ENCODE measurements at places on chromosomes 2 and 18. TPM values are rescaled to one million over a fixed set of nuclear protein-coding genes. Genes with fewer than 3 reads are reported as not detected.
A peak's percentile ranks its signal among the peaks of the same experiment; 100 is the strongest.

DNA sequence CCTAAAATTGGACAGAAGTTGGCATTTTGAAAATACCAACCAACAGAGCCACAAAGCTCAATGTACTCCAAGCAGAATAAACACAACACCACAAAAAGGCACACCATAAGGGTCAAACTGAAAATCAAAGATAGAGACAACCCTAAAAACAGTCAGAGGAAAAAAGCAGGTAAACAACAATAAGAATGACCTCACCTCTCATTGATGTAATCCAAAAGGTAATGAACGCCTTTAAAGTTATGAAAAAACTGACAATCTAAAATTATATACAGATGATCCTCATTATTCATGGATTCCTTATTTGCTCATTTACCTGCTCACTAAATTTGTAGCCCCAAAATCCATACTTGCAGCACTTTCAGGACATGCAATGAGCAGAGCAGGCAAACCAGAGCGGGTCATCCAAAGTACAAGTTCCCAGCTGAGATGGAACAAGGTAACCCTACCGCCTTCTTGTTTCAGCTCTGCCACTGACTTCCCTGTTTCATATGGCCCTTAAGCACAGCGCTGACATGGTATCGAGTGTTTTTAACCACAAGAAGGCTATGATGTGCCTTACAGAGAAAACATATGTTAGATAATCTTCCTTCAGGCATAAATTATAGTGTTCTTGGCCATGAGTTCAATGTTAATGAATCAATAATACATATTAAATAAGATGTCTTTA lies 17.0 kb downstream of the RTN4 start:
- no peaks in the 10 kb centered on the region for H3K27me3 ChIP-seq
- H3K4me1 ChIP-seq, result no peaks in the 10 kb centered on the region
- H3K27ac ChIP-seq, result no peak overlapping the region

DNA sequence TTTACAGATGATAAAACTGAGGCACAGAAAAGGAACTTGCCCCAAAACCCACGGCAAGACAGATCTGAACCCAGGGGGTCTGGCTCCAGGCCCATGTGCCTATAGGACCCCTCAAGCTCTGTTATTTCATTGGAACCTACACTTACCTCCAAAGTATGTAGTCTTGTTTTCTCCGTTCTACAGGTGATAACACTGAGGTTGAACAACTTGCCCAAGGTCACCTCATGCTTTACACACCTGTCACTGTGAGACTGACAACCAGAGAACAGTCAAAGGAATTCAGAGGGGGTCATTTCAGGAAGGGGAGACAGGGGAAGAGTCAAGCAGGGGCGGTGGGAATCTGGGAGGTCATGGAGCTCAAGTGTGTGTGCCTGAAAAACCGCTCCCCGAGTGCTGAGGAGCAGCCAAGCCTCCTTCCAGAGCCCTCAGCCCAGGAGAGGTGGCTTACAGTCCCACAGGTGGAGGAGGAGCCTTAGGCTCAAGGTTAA lies 47.7 kb downstream of the SERTAD2 start:
- no peaks in the 10 kb centered on the region for H3K4me1 ChIP-seq
- no peak overlapping the region for H3K27ac ChIP-seq
- DNase-seq, result no peak

GRCh38 chr2:67656875-67657274 lies 259.7 kb downstream of the ETAA1 start:
- no peak overlapping the region for H3K27ac ChIP-seq
- peaks cover 6% of the 10 kb centered on the region for H3K4me1 ChIP-seq
- DNase-seq, result no peak

DNA sequence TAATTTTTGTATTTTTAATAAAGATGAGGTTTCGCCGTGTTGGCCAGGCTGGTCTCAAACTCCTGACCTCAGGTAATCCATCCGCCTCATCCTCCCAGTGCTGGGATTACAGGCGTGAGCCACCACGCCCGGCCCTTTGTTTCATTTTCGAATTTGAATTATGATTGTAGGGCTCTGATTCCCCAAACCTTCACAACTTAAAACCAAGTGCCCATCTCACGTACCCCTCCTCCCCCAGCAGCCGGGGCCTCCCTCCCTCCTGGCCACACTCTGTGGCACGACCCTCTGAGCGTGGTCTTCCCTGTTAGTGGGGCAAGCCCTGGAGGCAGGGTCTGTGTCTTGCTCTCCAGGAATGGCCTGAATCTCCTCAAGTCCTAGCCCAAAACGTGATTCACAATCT lies 166.5 kb downstream of the ASB1 start:
- DNase-seq, result no peak
- H3K4me3 ChIP-seq, result no peak overlapping the region
- no peak overlapping the region for H3K27ac ChIP-seq
- H3K36me3 ChIP-seq, result no peaks in the 10 kb centered on the region
- H3K27me3 ChIP-seq, result no peaks in the 10 kb centered on the region
- peaks cover 9% of the 10 kb centered on the region for H3K4me1 ChIP-seq

DNA sequence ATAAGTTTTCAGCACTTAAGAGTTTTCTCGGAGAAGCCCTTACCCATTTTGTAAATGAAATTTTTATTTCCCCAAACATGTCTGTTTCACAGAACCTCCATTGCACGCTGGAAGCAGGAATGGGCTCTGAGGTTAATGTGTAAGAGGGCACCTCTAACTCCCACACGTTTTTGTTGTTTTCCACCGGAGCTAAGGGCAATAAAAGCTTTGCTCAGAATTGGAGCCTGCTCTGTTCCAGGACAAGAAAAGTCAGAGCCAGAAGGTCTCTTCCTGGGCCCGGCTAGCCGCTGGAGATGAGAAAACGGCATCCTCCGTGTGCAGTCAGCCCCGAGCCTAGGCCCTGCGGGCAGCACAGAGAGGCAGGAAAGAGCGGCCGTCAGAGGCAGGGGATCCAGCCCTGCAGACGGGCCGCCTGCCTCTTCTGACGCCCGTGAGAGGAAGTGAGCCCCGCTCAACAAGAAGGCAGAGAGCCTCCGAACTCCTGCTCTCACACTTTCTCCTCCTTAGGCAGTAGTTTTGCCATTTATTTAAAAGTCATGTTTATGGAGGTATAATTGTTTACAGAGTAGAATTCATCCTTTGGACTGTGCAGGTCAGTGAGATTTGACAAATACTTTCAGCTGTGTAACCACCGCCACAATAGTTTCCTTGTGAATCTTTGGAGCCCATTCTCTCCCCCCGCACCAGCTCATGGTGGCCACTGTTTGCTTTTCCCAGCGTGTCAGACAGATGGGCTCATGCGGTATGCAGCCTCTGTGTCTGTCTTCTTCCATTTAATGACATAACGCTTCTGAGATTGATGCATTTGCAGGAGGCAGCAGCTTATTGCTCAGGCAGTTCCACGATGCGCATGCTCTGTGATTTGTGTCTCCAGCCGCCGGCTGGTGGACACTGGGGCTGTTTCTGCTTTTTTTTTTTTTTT lies 117.3 kb downstream of the GALR1 start:
- peaks cover 13% of the 10 kb centered on the region for H3K27me3 ChIP-seq
- no peaks in the 10 kb centered on the region for H3K36me3 ChIP-seq
- no peak for DNase-seq
- H3K27ac ChIP-seq, result peak overlapping the region; percentile 60
- no peak overlapping the region for H3K4me3 ChIP-seq

DNA sequence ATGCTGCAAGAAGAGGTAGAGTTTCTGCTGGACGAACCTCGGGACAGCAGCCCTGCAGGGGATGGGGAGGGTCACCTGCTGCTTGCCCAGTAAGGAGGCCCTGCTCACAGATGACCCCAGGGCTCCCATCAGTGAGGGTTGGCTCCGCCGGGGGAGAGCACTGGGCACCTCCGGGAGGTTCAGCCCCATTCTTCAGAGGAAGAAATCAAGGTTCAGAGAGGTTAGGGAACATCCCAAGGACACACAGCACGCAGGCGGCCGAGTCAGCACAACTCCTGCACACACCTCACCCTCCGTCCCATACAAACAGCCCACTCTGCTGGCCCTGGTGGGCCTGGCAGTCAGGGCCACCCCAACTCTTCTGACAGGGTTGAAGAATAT lies 11.7 kb upstream of the CCDC74B start:
- no peak for DNase-seq
- H3K36me3 ChIP-seq, result no peaks in the 10 kb centered on the region
- H3K4me3 ChIP-seq, result no peak overlapping the region

- H3K4me1 ChIP-seq, result no peaks in the 10 kb centered on the region
- H3K27ac ChIP-seq, result no peak overlapping the region
- H3K4me3 ChIP-seq, result no peak overlapping the region
Observed at GRCh38 chr2:174281736-174282135, 33.4 kb upstream of the OLA1 start.

- no peaks in the 10 kb centered on the region for H3K4me1 ChIP-seq
- H3K36me3 ChIP-seq, result no peaks in the 10 kb centered on the region
- peaks cover 4% of the 10 kb centered on the region for H3K27me3 ChIP-seq
- DNase-seq, result no peak
- no peak overlapping the region for H3K27ac ChIP-seq
Observed at GRCh38 chr2:219314804-219315468, 5.7 kb upstream of the PTPRN start.

DNA sequence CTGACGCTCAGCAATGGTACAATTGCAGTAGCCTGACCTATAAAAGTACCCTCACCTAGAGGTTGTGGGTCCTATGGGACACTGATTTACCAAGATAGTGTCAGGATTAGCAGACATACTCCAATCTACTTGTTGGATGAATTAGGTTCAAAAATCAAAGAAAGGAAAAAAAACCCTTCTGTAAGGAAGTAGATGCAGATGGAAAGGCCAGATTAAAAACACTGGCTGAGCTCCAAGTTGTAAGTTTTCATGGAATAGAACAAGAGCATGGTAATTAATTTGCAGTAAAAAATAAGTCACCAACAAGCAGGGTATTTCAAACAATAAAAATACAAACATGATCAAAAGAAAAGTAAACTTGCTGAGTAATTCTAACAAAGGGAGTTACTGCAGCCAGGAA lies 26.4 kb downstream of the IDH1 start:
- no peak overlapping the region for H3K4me3 ChIP-seq
- H3K36me3 ChIP-seq, result no peaks in the 10 kb centered on the region
- no peaks in the 10 kb centered on the region for H3K27me3 ChIP-seq
- no peak overlapping the region for H3K27ac ChIP-seq
- no peak for DNase-seq
- no peaks in the 10 kb centered on the region for H3K4me1 ChIP-seq

- DNase-seq, result no peak
- H3K27me3 ChIP-seq, result no peaks in the 10 kb centered on the region
- H3K4me1 ChIP-seq, result no peaks in the 10 kb centered on the region
Observed at GRCh38 chr18:36139245-36139644, 9.5 kb downstream of the ELP2 start.

DNA sequence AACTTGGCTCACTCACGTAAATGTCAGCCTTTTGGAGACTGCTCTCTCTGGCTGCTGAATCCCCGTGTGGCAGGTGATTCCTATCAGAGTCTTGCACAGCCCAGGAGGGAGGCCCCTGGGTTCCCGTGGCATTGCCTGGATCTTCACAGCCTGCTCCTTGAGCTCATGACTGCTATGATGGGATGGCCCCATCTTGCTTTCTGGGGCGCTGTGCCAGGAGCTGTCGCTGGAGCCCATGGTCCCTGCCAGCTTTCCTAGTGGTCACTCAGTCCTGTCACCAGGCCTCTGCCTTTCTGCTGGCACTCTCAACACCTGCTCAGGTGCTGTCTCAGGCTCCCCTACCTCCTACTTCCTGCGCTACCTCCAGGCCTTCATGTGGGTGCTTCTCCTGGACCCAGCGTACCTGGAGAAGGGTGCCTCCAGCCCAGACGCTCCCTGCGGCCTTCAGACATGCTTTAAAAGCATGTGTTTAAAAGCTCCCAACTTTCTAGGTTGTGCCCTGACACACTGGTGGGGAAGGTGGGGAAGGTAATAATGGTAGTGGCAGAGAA lies 110.1 kb downstream of the MCFD2 start:
- H3K36me3 ChIP-seq, result no peaks in the 10 kb centered on the region
- no peak for DNase-seq
- no peak overlapping the region for H3K27ac ChIP-seq
- no peak overlapping the region for H3K4me3 ChIP-seq
- no peaks in the 10 kb centered on the region for H3K4me1 ChIP-seq
- H3K27me3 ChIP-seq, result no peaks in the 10 kb centered on the region

DNA sequence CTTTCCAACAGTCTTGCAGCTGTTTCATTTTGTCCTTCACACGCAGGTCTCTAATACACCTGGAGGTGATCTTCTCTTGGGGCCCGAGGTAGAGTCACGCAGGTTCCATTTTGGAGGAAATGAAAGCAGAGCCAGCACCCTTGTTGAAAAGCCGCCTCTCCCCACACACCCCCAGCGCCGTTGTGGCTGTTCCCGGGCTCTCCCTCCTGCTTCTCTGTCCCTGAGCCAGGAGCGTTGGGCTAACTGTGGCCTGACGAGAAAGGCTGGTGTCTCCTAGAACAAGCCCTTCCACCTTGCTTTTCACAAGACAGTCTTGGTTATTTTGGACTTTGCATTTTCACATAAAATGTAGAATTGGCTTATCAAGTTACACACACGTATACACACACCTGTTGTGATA lies 16.3 kb downstream of the SNED1 start:
- DNase-seq, result no peak
- no peak overlapping the region for H3K27ac ChIP-seq
- H3K27me3 ChIP-seq, result no peaks in the 10 kb centered on the region
- peaks cover 27% of the 10 kb centered on the region for H3K36me3 ChIP-seq

DNA sequence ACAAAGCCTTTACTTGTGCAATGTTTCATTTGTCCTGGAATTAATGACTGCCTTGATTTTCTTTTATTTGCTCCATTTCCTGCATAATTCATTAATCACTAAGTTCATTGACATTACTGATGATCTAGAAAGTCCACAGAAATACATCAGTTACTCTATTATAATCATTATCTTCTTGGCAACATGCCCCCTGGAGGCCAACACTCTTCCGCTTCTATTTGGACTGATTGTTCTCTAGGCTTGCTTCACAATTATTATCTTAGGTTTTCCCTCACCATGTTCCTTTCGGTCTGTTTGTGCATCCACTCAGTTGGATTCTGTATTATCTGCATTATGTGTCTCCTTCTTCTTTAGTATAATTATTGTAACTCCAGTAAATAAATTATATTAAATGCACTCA lies 461.0 kb upstream of the CDH2 start:
- no peaks in the 10 kb centered on the region for H3K36me3 ChIP-seq
- H3K27ac ChIP-seq, result no peak overlapping the region
- no peak for DNase-seq
- no peaks in the 10 kb centered on the region for H3K27me3 ChIP-seq
- no peak overlapping the region for H3K4me3 ChIP-seq
- no peaks in the 10 kb centered on the region for H3K4me1 ChIP-seq

DNA sequence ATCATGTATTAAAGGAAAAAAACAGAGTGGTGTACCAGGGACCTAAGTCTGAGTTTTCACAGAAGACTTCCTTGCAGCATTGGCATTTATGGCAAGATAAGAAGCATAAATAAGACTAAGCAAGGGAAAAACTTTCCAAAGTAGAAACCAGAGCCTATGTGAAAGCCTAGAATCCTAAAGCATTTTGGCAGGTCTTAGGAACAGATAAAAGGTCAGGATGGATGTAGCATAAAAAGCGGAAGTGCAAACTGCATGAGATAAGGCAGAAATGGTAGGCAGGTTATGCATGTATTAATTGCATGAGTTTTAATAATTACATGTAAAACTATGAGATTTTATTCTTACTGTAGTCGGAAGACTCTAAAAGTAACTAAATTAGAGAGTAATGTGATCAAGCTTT lies 596.5 kb downstream of the SUCLG1 start:
- H3K27me3 ChIP-seq, result no peaks in the 10 kb centered on the region
- no peaks in the 10 kb centered on the region for H3K36me3 ChIP-seq
- H3K4me1 ChIP-seq, result no peaks in the 10 kb centered on the region
- no peak overlapping the region for H3K27ac ChIP-seq
- no peak overlapping the region for H3K4me3 ChIP-seq
- DNase-seq, result no peak

TSHZ1 gene
- 14.7 TPM for total RNA-seq

Measured in lung (tissue), 17 donors.